OCI-LY7 (cell line): ENCODE measurements at places on chromosomes 11 and 22.

DNA sequence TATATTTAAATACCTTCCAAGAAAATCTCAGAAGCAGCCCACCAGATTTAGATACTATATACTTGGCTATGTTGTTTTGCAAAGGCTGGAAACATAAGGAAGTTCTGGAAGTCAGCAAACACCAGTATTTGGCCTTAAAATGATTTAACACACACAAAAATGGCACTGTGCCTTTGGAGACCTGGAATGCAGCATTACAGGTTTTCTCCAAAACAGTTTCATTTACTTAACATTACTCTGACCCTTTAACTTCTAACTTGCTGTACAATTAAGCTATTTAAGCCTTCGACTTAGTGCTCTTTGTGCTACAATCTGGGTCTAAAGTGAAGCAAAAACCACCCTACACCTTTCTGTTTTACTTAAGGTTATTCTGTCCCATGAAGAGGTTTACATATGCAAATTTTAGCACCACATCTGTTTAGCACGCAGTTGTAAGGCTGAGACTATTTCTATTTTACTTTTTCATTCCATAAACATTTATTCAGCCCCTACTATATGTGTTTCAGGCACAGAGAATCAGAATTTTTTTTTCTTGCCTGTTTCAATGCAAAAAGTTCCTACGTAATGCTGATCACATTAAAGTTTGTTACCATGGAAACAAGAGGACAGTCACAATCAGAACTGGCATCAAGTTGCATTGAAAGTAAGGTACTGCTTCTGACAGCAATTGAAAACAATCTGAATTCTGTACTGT, 70.3 kb downstream of the MAML2 start:
- DNase-seq, result no peak

DNA sequence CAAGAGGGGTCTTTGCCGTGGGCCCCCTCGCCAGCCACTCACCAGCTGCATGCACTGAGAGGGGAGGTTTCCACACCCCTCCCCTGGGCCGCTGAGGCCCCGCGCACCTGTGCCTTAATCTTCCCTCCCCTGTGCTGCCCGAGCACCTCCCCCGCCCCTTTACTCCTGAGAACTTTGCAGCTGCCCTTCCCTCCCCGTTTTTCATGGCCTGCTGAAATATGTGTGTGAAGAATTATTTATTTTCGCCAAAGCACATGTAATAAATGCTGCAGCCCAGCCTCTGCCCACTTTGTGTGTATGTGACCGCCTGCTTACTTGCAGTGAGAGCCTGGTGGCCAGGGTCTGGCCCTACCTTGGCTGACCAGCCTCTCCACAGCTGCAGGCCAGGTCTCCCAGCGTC, 2.8 kb upstream of the CRACR2B start:
- no peak for DNase-seq

- DNase-seq, result no peak
These were observed 32.4 kb upstream of the POU2AF1 start for GRCh38 chr11:111411456-111411855.

DNA sequence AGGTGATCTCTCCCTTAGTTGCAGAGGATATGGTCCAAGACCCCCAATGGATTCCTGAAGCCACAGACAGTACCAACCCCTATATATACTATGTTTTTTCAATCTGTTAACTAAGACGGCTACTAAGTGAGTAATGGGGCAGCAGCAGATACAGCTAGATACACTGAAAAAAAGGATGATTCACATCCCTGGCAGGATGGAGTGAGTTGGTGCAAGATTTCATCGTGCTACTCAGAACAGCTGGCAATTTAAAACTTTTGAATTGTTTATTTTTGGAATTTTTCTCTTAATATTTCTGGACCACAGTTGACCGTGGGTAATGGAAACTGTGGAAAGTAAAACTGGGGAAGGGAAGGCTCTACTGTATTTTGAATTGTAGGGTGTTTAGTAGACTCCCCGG, 17.0 kb upstream of the TMEM218 start:
- DNase-seq, result no peak

DNA sequence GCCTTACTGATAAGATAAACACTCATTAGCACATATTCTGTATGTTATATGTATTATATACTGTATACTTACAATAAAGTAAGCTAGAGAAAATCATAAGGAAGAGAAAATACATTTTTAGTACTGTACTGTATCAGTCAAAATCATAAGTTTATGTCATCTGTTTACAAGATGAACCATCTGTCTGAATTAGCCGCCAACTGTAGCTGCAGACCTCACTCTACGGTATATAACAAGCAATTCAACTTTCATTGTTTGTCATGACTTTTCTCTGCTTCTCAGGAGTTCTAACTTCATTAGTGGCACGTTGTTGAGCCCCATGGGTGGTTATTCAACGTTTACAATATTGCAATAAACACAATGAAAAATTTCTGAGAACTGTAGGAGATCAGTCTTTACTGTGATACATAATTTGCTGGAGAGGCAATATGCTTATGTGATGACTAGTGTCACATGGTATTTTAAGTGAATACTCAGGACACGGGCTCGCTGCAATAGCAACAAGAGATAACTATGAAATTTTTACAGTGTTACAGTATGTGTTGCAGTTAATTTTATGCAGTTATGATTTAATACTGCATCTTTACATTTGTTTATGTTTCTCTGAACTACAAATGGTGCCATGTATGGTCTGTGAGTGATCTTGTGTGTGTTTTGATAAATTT, 132.2 kb upstream of the CTSC start:
- DNase-seq, result no peak

DNA sequence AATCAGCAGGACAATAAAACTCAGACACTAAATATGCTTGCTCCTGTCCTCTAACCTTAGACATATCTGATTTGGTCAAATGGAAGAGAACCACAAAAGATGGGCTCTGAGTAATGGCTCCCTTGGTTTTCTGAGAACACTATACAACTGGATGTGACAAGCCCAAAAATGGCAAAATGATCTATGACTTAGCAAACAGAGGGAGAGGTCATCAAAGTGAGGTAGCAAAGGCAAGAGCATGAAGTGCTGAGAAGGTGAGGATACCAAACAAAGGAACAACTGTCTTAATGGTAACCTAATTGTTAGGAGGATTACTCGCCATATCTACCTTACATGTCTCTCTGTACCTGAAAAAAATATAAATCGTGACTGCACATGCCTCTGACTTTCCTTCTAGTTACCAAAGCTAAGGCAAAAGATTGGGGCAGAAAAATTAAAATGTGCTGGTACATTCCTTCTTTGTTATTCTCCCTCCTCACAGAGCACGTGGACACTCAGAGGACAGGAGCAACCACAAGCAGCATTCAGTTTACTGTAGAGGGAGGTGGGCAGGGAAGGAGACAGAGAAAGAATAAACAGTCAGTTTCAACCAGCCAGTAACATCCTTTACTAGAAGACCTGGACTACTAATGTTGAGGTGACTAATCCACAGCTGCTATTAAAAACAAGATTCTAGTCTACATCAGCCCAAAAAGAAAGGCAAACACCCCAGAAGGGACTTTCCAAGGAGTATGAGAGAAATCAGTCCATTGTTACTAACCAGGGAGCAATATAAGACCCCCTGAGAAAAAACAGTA, 88.8 kb downstream of the AMBRA1 start:
- no peak for DNase-seq
